Pancreas (tissue), 10 donors: ENCODE measurements at places on chromosomes 4 and X. TPM values are rescaled to one million over a fixed set of nuclear protein-coding genes. Genes with fewer than 3 reads are reported as not detected.

- H3K4me3 ChIP-seq, result peak overlapping the region; percentile 23
- H3K27me3 ChIP-seq, result no peaks in the 10 kb centered on the region
- DNase-seq, result no peak
- H3K36me3 ChIP-seq, result no peaks in the 10 kb centered on the region
- H3K27ac ChIP-seq, result no peak overlapping the region
Observed at GRCh38 chrX:73849073-73849472, 286.1 kb downstream of the CHIC1 start.

DNA sequence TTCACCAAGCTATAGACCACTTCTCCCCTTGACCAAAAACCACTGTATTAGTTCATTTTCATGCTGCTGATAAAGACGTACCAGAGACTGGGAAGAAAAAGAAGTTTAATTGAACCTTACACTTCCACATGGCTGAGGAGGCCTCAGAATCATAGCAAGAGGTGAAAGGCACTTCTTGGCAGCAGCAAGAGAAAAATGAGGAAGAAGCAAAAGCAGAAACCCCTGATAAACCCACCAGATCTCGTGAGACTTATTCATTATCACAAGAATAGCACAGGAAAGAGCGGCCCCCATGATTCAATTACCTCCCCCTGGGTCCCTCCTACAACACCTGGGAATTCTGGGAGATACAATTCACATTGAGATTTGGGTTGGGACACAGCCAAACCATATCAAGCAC is 97.8 kb downstream of the DOCK11 start:
- no peaks in the 10 kb centered on the region for H3K36me3 ChIP-seq
- H3K27me3 ChIP-seq, result no peaks in the 10 kb centered on the region
- H3K4me3 ChIP-seq, result no peak overlapping the region
- H3K4me1 ChIP-seq, result no peaks in the 10 kb centered on the region
- no peak overlapping the region for H3K27ac ChIP-seq
- no peak for DNase-seq

DNA sequence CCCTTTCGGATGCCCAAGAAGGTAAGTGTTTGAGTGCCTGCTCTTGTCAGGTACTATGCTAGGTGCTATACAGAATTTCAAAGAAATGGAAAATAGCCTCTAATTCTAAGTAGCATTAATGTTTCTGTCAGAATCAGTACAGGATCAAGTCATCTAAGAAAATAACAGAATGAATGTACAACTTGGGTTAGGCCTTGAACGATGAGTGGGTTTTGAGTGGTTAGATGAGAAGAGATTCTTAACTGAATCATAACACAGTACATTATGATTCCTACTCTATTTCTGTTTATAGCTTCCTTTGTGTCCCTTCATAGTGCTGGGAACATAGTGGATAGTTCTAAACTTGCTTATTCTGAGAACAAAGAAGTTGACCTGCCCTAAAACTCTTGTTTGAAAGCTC is 253.9 kb downstream of the GLUD2 start:
- H3K27ac ChIP-seq, result no peak overlapping the region
- no peaks in the 10 kb centered on the region for H3K4me1 ChIP-seq
- no peaks in the 10 kb centered on the region for H3K36me3 ChIP-seq
- H3K27me3 ChIP-seq, result no peaks in the 10 kb centered on the region
- no peak overlapping the region for H3K4me3 ChIP-seq

DNA sequence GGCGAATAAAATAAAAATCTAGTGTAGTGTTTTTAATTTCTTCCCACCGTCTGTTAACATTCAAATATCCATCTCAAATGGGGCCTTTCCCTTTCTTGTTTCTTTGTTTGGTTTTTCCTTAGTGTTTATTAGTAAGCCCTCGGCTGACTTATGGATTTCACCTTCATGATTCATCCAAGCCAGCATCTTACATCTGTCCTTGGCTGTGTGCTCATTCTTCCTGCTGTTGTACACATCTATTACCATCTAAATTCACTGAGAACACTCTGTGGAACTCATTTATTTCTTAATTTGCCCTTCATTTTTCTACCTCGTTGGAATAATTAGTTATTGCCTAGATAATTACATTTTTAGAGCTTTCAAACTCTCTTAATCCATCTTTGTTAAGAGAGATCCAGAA is 84.9 kb downstream of the SPCS3 start:
- H3K4me3 ChIP-seq, result no peak overlapping the region
- H3K4me1 ChIP-seq, result no peaks in the 10 kb centered on the region
- no peak for DNase-seq
- no peak overlapping the region for H3K27ac ChIP-seq
- no peaks in the 10 kb centered on the region for H3K27me3 ChIP-seq

GRCh38 chrX:17413228-17413627 is 38.2 kb downstream of the NHS start:
- no peak overlapping the region for H3K27ac ChIP-seq
- H3K4me3 ChIP-seq, result no peak overlapping the region
- no peaks in the 10 kb centered on the region for H3K36me3 ChIP-seq
- no peaks in the 10 kb centered on the region for H3K27me3 ChIP-seq
- no peaks in the 10 kb centered on the region for H3K4me1 ChIP-seq
- DNase-seq, result no peak

DNA sequence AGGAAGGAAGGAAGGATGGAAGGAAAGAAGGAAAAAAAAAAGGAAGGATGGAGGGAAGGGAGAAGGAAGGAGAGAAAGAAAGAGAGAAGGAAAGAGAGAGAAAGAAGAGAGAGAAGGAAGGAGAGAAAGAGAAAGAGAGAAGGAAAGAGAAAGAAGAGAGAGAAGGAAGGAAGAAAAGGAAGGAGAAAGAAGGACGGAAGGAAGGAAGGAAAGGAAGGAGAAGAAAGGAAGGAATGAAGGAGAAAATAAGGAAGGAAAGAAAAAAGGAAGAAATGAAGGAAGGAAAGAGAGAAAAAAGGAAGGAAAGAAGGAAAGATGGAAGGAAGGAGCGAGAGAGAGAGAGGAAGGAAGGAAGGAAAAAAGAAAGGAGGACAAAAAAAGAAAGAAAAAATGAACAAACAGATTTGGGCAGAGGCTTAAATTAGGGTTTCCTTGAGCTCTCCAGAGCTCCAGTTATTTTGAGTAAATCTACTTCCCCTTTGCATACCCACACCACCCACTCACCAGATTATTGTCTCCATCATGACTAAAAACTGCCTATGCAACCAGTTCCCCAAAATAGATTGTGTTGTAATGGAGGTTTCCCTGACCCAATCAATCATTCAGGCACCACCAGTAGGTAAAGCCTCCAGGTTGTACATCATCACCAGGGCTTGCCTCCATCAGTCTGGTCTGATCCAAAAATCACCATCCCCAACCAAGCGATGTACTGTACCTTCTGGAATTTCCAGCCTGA is 1722.9 kb upstream of the PCDH10 start:
- no peak for DNase-seq
- H3K4me3 ChIP-seq, result no peak overlapping the region
- H3K36me3 ChIP-seq, result no peaks in the 10 kb centered on the region
- no peaks in the 10 kb centered on the region for H3K4me1 ChIP-seq
- H3K27ac ChIP-seq, result no peak overlapping the region

DNA sequence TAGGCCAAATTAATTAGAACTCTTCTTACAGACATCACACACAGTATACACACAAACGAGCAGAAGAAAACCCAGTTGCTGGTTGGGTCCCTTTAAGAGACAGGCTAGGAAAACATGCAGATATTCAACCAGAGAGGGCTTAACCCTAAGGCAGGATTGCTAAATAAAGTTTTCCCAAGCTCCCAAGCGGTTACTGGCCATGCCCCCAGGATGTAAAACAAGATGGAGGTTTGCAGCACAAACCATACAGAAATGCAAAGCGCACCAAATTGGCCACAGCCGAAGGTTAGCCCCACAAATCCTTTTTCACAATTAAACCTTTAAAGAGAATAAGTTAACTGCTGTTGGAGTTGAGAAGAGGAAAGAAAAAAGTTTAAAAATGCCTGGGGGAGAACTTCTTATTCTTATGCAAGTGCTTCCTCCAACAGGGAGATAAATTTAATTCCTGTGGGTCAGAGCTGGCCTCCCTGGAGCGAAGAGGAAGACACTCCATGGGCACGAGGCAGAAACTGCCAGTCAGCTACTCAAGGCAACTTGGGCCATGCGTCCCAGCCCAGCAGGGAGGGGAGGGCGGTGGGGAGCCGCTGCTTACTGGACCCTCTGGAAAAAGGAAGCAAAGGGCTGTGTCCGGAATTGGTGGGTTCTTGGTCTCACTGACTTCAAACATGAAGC is 167.6 kb upstream of the ARSJ start:
- H3K27ac ChIP-seq, result no peak overlapping the region
- H3K4me3 ChIP-seq, result no peak overlapping the region
- H3K4me1 ChIP-seq, result no peaks in the 10 kb centered on the region
- no peak for DNase-seq
- no peaks in the 10 kb centered on the region for H3K27me3 ChIP-seq

GRCh38 chr4:157196046-157196445 is 24.5 kb upstream of the GRIA2 start:
- H3K27me3 ChIP-seq, result no peaks in the 10 kb centered on the region
- no peak overlapping the region for H3K4me3 ChIP-seq
- no peaks in the 10 kb centered on the region for H3K4me1 ChIP-seq
- DNase-seq, result no peak
- H3K36me3 ChIP-seq, result no peaks in the 10 kb centered on the region

DNA sequence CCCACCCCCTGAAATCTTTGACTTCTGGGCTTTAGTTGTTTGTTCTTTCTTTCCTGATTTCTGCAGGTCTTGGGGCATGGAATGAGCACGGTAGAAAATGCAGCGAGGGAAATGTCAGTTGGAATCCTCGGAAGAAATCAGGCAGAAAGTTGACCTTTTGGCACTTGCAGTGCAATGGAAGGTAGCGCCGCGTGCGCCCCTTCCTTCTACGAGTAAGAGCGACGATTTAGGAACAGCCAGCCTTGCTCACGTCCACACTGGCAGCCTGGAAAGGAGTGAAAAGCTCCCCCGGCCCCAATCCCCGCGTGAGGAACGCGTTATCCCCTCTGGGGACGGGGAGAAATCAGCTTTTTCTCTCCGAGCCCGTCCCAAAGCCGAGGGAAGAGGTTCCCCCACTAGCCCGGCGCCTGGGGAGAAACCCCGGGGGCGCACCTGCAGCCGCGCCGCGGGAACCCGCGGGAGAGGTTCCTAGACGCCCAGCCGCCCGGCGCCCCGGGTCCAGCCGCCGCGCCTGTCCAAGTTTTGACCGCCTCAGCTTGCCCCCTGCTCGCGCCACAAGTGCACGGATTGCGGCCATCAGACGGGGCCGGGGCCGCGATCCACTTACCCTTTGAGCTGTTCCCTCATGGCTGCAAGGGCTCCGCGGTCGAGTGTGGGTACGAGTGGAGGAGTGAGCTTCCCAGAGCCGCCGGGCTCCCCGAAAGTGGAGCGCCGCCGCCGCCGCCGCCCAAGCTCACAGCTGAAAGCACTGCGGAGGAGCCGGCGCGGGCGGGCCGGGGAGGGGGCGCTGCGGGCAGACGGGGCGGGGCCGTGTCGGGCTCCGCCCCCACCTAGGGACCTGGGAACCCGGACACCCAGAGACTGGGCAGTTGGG is 194.6 kb upstream of the FTHL17 start:
- H3K27me3 ChIP-seq, result no peaks in the 10 kb centered on the region
- H3K4me3 ChIP-seq, result peak overlapping the region; percentile 58
- no peaks in the 10 kb centered on the region for H3K4me1 ChIP-seq
- no peaks in the 10 kb centered on the region for H3K36me3 ChIP-seq

DNA sequence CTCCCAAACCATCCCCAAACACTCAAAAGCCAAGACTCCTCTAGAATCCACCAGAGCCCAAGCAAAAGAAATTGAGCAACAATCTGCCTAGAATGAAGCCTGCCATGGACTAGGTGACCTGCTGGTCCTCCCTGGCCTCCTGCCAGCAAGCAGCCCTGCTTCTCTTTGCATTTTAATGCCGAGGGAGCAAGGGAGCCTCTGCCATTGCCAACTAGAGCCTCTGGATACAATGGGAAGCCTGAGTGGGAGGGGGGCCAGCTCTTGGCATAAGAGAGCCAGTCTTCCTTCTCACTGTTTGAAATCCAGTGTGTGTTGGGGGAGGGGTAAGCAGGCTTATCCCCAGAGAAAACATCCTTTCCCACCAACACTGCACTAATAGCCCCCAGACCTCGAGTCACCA is 1.5 kb upstream of the GDPD2 start:
- no peaks in the 10 kb centered on the region for H3K4me1 ChIP-seq
- DNase-seq, result no peak

- no peak overlapping the region for H3K27ac ChIP-seq
- no peaks in the 10 kb centered on the region for H3K27me3 ChIP-seq
- H3K36me3 ChIP-seq, result no peaks in the 10 kb centered on the region
- H3K4me1 ChIP-seq, result no peaks in the 10 kb centered on the region
- no peak for DNase-seq
Observed at GRCh38 chr4:55721651-55722050, 85.6 kb upstream of the NMU start.

- no peaks in the 10 kb centered on the region for H3K27me3 ChIP-seq
- H3K27ac ChIP-seq, result no peak overlapping the region
- no peak for DNase-seq
- no peaks in the 10 kb centered on the region for H3K4me1 ChIP-seq
- H3K36me3 ChIP-seq, result no peaks in the 10 kb centered on the region
Observed at GRCh38 chr4:25743971-25744370, 88.3 kb downstream of the SLC34A2 start.

GRCh38 chrX:134603806-134604700 is 54.2 kb downstream of the PLAC1 start:
- no peak overlapping the region for H3K4me3 ChIP-seq
- DNase-seq, result no peak
- H3K27me3 ChIP-seq, result peaks cover under 1% of the 10 kb centered on the region
- no peaks in the 10 kb centered on the region for H3K36me3 ChIP-seq
- H3K4me1 ChIP-seq, result no peaks in the 10 kb centered on the region

GRCh38 chr4:112451831-112452230 is 64.1 kb downstream of the NEUROG2 start:
- no peak overlapping the region for H3K27ac ChIP-seq
- H3K4me1 ChIP-seq, result no peaks in the 10 kb centered on the region
- DNase-seq, result no peak

- no peaks in the 10 kb centered on the region for H3K4me1 ChIP-seq
- H3K36me3 ChIP-seq, result no peaks in the 10 kb centered on the region
- no peak overlapping the region for H3K4me3 ChIP-seq
- no peaks in the 10 kb centered on the region for H3K27me3 ChIP-seq
- no peak overlapping the region for H3K27ac ChIP-seq
Observed at GRCh38 chr4:106898621-106899230, 137.4 kb downstream of the DKK2 start.

- no peak for DNase-seq
- no peak overlapping the region for H3K27ac ChIP-seq
- H3K4me1 ChIP-seq, result no peaks in the 10 kb centered on the region
- no peak overlapping the region for H3K4me3 ChIP-seq
- H3K36me3 ChIP-seq, result no peaks in the 10 kb centered on the region
Observed at GRCh38 chr4:83065266-83065665, 30.3 kb downstream of the COPS4 start.

GRCh38 chrX:153164733-153165132 is 14.4 kb upstream of the MAGEA1 start:
- no peaks in the 10 kb centered on the region for H3K4me1 ChIP-seq
- no peak overlapping the region for H3K27ac ChIP-seq
- no peaks in the 10 kb centered on the region for H3K36me3 ChIP-seq
- DNase-seq, result no peak
- H3K27me3 ChIP-seq, result no peaks in the 10 kb centered on the region
- no peak overlapping the region for H3K4me3 ChIP-seq

The SHROOM3 gene
- 23.0 TPM for total RNA-seq

The JADE3 gene
- 11.2 TPM for total RNA-seq

The PRR32 gene
- not detected for total RNA-seq

The PPP1R2C gene
- total RNA-seq, result not detected

The GPR50 gene
- not detected for total RNA-seq

The GAGE12G gene
- not detected for total RNA-seq

The GIMD1 gene
- total RNA-seq, result not detected
